ENCODE measurements at places on chromosomes 3 and 15.

GRCh38 chr3:45154641-45155147 is 8.5 kb upstream of the CDCP1 start:
- no peak for DNase-seq

GRCh38 chr3:15331072-15331605 is 1.2 kb downstream of the SH3BP5 start:
- DNase-seq: no peak

DNA sequence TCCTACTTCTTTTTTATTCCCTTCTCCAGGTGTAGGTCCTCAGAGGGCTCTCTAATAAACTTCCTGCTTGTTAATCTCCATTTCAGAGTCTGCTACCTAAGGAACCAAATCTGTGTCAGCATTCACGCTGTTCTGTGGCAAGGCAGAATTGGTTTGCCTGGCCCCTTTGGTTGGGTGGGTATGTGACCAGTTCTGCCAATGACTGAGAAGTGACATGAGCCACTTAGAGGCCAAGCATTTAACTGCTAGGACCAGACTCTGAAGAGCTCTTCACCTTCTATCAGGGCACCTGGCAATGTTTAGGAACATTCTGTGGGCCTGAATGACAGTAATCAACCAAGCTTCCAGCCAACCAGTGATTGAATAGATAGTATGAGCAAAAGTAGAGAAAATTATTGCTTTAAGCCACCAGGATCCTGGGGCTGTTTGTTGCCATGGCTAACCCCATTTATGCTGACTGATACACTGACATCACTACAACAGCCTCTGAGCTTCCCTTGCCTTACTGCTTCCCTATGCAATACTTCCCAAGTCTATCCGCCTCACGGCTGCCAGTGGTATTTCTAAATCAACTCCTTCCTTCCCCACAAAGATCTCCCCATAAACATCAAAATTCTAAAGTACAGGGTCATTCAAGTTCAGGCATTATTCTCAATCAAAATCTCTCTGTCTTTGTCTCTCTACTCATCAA is 7.6 kb downstream of the FRMD4B start:
- DNase-seq: no peak

DNA sequence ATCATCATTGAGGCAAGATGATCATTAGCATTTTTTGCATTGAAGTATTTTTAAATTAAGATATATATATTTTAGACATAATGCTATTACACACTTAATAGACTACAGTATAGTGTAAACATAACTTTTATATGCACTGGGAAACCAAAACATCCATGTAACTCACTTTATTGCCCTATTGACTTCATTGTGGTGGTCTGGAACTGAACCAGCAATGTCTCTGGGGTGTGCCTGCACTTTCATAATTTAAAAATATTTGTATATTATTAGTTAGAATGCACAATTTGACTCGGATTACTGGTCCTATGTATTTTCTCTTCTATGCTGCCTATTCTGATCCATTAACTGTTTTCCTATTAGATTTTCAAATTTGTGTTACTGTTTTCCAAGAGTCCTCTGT is 109.1 kb upstream of the SPATA12 start:
- DNase-seq: no peak

DNA sequence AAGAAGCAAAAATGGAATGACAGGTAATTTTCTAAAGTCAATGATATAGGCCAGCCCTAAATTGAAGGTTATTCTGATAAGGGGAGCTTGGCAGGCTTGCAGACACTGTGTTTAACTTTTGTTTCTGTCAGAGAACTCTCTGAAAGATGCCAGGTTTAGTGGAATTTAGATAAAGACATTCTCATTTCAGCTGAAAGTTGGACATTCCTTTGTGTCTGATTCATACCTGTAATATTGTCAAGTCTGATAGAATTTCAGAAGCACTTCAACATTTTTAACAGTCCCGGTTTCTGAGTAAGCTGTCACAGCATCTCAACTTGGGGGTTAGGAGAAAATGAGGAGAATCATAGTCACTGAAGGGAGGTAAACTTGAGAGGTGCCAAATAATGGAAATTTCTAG is 84.0 kb downstream of the DIPK2A start:
- no peak for DNase-seq

All from cortex of kidney (tissue), 1 donor.